ENCODE measurements at places on chromosomes 12 and 14. TPM values are rescaled to one million over a fixed set of nuclear protein-coding genes. Genes with fewer than 3 reads are reported as not detected.

Gene TMEM119
- total RNA-seq: 31.9 TPM

Gene NXPH4
- 0.80 TPM for total RNA-seq

Gene COX8C
- total RNA-seq: not detected

Gene CD163
- 41.5 TPM for total RNA-seq

Gene PTCSC3
- 0.64 TPM for total RNA-seq

Gene P2RX7
- total RNA-seq: 5.3 TPM

Gene ANKRD33
- 0.21 TPM for total RNA-seq

GRCh38 chr12:96117460-96117859 is 76.7 kb upstream of the ELK3 start:
- no peaks in the 10 kb centered on the region for H3K4me1 ChIP-seq
- peak; percentile 36 for DNase-seq
- H3K27me3 ChIP-seq: no peaks in the 10 kb centered on the region

DNA sequence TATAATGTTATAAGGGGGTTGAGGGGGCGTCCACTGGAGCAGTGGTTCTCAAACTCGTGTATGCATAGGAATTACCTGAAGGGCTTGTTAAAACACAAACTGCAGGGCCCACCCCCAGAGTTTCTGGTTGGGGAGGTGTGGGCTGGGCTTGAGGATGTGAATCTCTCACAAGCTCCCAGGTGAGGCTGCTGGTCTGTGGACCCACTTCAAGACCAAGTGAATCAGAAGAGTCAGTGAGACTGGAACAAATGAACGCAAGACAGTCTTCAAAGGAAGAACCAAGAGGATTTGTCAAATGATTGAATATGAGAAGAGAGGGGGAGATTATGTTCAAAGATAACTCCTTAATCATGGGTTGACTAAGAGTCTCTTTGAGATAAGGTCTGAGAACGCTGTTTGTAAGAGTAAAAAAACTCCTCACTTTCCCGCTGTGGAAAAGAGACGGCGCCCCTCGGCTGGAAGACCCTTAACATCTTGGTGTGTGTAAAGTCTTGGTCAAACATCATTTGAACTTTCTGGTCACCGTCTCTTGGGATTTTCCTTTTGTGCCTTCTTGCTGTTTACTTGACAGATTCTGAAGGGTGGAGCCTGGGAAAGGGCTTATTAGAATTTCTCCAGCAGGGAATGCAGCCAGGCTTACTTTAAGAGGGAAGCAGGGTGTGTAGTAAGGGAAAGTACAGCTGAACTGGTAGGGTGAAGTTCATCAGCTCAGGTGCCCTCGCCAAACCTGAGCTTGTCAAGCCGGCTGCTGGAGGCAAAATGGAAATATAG is 5.3 kb upstream of the FOXN3 start:
- H3K27me3 ChIP-seq: no peaks in the 10 kb centered on the region
- no peak overlapping the region for H3K4me3 ChIP-seq
- H3K36me3 ChIP-seq: no peaks in the 10 kb centered on the region

DNA sequence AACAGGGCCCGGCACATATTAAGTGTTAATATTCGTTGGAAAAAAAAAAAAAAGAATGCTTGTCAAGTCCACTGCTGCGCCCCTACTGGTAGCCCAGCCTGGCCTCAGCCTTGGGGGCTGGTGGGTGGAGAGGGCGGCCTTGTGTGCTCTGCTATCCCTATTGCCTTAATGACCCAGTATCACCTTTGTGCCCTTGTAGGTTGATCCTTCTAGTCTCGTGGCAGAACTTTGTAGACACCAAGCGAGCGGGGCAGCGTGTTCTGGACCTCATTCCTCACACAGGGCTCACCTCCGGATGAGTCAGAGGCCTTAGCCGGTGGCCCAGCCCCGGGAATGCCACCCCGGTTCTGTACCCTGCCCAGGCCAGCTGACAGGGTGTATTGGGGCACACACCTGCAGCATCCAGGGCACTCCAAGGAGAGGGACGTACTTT is 1.8 kb upstream of the RCOR1 start:
- peak overlapping the region; percentile 46 for H3K27ac ChIP-seq
- H3K27me3 ChIP-seq: no peaks in the 10 kb centered on the region
- no peak overlapping the region for H3K4me3 ChIP-seq
- peaks cover 33% of the 10 kb centered on the region for H3K4me1 ChIP-seq
- H3K36me3 ChIP-seq: no peaks in the 10 kb centered on the region

DNA sequence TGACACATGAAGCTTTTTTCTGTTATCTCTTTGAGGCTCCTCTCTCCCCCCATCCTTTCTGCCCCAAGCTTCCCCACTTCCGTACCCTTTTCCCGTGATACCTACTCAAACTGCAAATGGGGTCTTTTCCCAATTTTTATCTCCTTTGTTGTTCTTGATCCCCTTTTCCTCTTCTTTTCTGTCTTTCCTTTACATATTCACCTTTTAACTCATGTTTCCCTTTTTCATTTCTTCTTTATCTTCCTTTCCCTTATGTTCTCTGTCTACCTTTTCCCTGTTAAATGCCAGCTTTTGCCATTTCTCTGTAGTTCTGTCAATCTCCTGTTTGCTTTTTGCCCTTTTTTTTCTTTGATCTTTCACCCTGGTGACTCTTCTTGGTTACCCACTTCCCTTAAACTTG is 2.6 kb upstream of the BHLHE41 start:
- H3K27me3 ChIP-seq: peaks cover 58% of the 10 kb centered on the region
- no peak overlapping the region for H3K27ac ChIP-seq
- peaks cover 3% of the 10 kb centered on the region for H3K4me1 ChIP-seq

- peaks cover 17% of the 10 kb centered on the region for H3K4me1 ChIP-seq
- H3K27me3 ChIP-seq: no peaks in the 10 kb centered on the region
- H3K36me3 ChIP-seq: no peaks in the 10 kb centered on the region
- peak; percentile 97 for DNase-seq
- H3K4me3 ChIP-seq: peak within 1 kb of the TSS; percentile 98
Measured at GRCh38 chr12:58920102-58920960, at the start of gene LRIG3. TSS of gene LRIG3 (minus strand) at chr12:58920504. CDS start at chr12:58920235, 269 bp downstream.

GRCh38 chr12:13654456-13654855 is 326.9 kb downstream of the GRIN2B start:
- H3K4me1 ChIP-seq: no peaks in the 10 kb centered on the region
- H3K36me3 ChIP-seq: no peaks in the 10 kb centered on the region
- H3K27ac ChIP-seq: no peak overlapping the region
- H3K27me3 ChIP-seq: no peaks in the 10 kb centered on the region
- DNase-seq: no peak
- H3K4me3 ChIP-seq: no peak overlapping the region

DNA sequence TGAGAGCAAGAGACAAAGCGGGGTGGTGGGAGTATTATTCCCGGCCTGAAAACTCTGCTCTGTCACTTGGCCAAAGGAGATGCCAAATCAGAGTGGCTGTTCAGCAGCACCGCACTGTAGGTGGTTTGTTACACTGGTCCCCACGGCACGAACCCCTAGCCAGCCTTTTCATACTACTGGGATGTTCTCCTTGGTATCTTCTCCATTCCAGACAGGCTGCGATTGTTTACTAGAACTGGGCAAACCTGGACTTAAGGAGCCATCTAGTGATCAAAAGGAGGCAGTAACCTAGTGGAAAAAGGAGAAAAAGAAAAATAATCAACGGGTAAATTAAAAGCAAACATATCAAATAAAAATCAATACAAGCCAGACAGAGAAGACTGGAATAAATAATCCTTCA is 58.9 kb upstream of the TMTC2 start:
- no peaks in the 10 kb centered on the region for H3K36me3 ChIP-seq
- no peak overlapping the region for H3K4me3 ChIP-seq
- H3K27ac ChIP-seq: no peak overlapping the region
- H3K4me1 ChIP-seq: no peaks in the 10 kb centered on the region

DNA sequence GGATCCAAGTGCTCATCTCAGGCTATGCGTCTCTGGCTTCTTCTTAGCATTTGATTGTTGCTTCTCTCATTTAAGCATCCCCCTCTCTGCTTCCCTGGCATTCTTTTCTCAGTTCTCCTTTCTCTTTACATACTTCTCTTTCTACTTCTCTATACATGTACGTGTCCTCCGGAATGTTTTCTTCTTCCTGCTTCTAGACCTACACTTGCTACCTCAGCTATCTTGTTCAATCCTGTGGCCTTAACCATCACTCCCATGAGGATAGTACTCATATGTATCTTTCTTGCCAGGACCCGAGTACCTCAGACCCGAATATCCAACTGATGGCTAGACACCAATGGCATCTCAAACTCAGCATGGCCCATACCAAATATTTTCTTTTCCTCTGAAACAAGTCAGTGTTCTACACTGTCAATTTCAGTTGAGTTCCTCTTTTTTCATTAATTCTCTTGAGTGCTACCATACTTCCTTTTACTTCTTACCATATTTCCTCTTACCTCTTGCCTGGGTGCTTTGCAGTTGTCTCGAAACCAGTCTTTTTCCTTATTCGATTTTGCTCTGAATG is 115.1 kb upstream of the SLC38A2 start:
- no peaks in the 10 kb centered on the region for H3K36me3 ChIP-seq
- no peak for DNase-seq
- no peaks in the 10 kb centered on the region for H3K4me1 ChIP-seq
- no peak overlapping the region for H3K4me3 ChIP-seq

DNA sequence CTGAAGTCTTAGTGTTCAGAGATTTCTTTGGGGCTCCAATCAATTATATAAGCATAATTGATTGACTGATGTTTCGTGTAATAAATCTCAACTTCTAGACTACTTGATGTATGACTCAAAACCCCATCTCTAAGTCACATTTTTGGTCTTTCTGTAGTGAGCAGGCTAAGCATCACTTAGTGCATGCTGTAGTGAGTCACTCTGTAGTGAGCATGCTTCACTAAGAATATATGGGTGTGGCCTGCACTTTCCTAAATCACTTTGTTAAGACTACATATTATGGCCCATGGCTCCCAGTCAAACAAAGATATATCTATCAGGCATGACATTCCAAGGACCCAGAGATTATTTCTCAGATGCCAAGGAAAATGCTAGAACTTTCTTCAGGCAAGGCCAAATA is 909.4 kb upstream of the LRFN5 start:
- no peak for DNase-seq
- H3K36me3 ChIP-seq: no peaks in the 10 kb centered on the region
- no peak overlapping the region for H3K4me3 ChIP-seq
- no peaks in the 10 kb centered on the region for H3K27me3 ChIP-seq
- no peaks in the 10 kb centered on the region for H3K4me1 ChIP-seq
- H3K27ac ChIP-seq: no peak overlapping the region

GRCh38 chr12:71440763-71441748 is 1.5 kb downstream of the LGR5 start:
- H3K27me3 ChIP-seq: peaks cover 43% of the 10 kb centered on the region
- H3K4me3 ChIP-seq: no peak overlapping the region
- peaks cover 19% of the 10 kb centered on the region for H3K4me1 ChIP-seq
- DNase-seq: no peak
- no peaks in the 10 kb centered on the region for H3K36me3 ChIP-seq

GRCh38 chr14:94857950-94858349 is 88.0 kb upstream of the GSC start:
- no peaks in the 10 kb centered on the region for H3K4me1 ChIP-seq
- H3K27ac ChIP-seq: no peak overlapping the region
- H3K4me3 ChIP-seq: no peak overlapping the region
- H3K27me3 ChIP-seq: peaks cover 4% of the 10 kb centered on the region
